ENCODE measurements at places on chromosomes 5 and 9. TPM values are rescaled to one million over a fixed set of nuclear protein-coding genes. Genes with fewer than 3 reads are reported as not detected.

DNA sequence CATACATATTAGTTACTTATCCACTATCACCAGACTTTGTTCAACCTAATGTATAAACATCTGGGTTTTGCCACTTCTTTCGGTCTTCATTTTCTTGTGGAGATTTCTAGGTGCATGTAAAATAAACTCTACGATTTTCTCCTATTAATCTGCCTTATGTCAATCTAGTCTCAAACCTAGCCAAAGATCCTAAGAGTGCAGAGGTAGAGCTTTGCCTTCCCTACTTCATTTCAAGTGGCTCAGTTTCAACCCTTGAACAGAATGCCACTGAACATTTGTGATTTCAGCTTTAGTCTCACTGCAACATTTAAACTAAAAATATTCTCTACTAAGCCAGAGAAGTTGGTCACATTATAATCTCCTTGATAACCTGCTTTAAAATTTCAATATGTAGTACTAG is 94.0 kb downstream of the EDIL3 start:
- no peak for DNase-seq

DNA sequence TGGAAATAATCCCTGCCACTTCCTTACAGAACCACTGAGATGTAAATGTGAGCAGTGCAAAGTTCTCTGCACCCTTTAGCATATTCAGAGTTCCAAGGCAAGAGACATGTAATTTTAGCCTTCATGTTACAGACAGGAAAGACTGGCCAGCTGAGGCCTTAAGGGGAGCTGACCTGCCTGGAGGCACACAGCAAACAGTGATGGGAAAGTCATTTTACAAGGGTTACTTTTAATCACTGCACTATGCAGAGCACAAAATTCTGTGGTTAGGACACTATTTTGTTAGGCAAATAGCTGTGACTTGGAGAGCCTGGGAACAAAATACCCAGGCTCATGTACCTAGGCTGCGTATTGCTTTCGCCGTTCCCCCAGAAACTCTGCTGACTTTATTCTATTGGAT is 30.2 kb upstream of the TNIP1 start:
- no peak for DNase-seq

- peak; percentile 60 for DNase-seq
These were observed 37.9 kb downstream of the ADRB2 start for GRCh38 chr5:148864113-148864841.

DNA sequence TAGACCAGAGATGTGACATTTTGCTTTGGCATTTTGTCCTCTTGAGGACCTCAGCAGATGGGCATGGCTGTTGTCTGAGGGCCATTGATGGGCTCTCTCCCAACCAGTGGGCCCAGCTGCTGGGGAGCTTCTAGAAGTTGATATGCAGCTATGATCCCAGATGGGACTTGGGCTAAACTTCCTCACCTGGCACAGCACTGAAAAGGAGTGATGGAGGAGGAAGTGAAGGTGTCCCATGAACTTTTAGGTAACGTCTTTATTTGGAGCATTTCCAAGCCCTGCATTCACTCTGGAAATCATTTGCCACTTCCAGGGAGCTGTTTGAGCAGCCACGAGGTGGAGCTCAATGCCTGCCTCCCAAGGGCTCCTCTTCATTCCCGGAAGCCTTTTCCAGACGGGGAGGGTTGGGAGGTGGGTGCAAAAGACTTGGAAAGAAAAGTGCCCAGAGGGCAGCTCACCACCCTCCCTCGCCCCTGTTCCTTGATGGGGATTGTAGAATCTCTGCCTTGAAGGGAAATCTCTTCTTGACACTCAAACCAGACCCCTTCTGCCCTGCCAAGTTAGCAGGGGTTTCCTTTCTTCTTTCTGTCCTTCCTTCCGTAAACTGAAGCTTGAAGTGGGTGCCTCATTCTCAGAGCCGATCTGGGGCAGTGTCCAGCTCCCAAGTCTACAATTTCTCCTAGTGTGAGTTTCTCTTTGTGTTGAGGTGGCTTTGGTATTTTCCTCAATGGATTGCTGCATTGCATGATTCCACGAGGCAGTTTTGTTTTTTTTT is 18.1 kb upstream of the NEUROG1 start:
- no peak for DNase-seq

GRCh38 chr5:51181208-51181894 is 201.9 kb upstream of the ISL1 start:
- no peak for DNase-seq

DNA sequence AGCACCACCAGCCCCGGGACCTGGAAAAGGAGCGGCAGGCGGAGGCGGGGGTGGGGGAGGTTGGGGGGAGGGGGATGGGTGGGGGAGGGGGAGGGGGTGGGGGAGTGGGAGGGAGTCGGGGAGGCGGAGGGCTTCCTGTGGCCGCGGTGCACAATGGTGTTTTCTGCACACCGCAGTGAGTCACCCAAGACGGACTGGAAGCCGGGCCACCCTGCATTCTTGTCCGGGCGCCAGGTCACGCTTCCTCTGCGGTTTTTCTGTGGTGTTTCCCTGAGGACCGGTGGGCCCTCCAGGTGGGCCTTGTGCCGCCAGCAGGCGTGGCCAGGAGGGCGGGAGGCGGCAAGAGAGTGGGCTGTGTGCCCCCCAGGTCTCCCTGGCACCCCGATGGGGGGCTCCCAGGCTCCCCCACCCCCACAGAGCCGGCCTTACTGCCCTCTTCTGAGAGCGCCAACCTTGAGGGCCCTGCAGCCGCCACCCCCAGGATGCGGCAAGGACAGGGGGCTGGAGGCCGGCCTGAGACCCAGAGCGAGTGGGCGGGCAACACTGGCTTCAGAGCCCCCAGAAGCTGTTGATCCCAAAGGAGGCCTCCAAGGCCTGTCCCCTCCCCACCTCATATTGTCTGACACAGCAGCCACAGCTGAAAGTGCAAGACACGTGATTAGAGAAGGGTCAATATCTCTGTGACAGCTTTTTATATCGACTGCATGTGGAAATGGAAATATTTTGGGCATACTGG is 11.1 kb downstream of the EXD3 start:
- peak; percentile 77 for DNase-seq

DNA sequence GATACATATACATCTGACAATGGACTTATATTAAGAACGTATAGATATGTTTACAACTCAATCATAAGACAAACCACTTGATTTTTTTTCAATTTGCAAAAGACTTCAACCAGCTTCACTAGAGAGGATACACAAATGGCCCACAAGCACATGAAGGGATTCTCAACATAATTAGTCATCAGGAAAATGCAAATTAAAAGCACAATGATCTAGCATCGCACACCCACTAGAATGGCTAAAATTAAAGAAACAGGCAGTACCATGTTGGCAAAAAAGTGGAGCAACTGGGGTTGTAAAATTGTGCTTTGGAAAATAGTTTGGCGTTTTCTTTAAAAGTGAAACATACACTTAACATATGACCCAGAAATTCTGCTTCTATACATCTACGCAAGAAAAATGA is 80.0 kb upstream of the TRIO start:
- no peak for DNase-seq

DNA sequence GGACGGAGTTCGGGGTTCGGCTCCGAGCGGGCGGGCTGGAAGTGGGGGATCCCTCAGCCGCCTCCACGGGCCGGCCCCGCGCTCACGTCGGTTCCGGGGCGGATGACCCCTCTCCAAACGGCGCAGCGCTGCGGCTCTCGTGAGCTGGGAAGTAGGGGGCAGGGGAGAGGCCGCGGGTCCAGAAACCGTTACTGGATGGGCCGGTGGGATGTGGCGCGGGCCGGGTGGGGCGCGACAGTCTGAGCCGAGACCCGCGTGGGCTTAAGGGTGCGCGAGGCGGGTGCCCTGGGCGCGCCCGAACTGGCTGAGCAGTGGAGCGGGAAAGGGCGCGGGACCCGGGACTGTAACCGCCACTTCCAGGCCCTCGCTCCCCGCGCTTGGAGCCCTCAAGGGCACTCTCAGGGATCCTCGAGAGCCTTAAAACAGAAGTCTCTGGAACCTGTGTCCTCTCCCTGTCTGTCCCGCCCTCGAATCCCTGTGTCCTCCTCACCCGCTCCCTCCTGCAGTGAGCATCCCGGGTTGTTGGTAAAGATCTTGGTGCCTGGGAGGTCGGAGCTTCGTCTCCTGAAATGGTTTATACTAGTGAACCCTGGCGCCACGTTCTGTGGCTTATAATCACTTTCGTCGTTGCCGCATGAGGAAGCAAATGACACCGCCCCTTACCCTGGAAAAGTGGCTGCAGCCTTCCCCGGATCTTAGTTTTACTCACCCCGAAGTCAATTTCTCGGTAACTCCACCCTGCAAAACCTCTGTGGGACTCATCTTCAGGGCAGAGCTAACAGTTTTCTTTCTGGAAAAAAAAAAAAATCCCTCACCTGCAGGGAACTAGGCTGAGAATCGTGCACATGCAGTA is 571 bp upstream of the MARCHF11 start:
- no peak for DNase-seq

DNA sequence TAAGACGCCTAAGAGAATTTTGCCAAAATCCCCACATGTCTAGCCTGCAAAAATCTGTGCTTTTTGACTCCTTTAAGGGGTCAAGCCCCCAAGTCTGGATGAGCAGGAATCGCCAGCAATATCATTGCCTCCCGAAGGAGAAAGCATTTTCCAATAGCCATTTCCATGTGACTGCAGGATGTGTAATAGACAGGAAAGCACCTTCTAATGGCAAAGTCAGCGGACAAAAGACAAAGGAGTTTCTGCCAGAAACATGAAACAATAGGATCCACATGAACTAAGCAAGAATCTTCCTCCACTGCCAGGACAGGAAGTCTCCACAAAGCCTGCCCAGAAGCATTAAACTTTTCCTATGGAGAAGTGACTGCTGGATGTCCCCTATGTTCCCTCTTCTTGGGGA is 177.1 kb upstream of the PCSK5 start:
- DNase-seq, result no peak

Gene ZNF883
- 4.3 TPM for total RNA-seq

Gene BAAT
- total RNA-seq, result not detected

Measured in left ventricle myocardium superior (tissue), 1 donor.